Forelimb muscle (tissue), 1 donor: ENCODE measurements at places on chromosomes 12 and 14. TPM values are rescaled to one million over a fixed set of nuclear protein-coding genes. Genes with fewer than 3 reads are reported as not detected.

- DNase-seq = no peak
Observed at GRCh38 chr12:7905071-7905470, 30.9 kb downstream of the SLC2A3 start.

GRCh38 chr12:123270214-123271000, 1.2 kb downstream of the CDK2AP1 start:
- no peak for DNase-seq

GRCh38 chr12:56479625-56480024, 8.3 kb downstream of the GLS2 start:
- DNase-seq = no peak

DNA sequence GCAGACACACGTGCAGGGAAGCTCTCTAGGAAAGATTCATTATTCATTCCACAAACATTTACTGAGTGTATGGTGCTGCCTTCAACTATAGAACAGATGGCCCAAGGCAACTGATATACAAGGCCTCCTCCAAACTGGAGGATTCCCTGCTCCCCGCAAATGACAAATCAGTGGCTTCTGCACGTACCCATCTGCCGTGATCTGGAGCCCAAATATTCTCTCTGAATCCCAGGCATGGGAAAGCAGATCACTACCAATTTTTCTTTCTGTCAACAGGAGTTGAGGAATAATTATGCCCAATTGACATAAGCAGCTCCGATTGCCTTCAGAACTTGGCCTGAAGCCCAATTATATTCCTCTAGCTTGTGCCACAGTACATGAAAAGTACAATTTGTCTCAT, 174.2 kb upstream of the CCDC196 start:
- DNase-seq = no peak

DNA sequence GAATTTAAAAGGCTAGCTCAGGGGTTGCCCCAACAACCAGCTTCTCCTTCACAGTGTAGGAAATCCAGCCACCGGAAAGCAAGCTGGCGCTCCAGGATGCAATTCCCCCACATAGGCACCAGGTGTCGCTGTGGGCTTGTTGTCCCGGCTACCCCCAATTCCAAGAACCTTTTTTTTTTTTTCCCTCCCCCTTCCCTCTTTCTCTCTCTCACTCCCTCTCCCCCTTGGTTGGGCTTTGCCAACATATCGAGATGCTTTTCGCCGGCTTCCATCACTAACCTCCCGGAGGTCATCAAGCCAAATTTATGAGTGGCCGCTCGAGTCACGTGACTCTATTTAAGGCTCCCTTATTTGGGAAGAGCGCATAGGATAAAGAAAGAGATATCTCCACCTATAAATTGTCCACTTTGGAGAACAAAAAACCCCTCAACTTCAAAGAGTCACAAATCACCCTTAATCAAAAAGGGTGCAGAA, at the start of gene HOXC5:
TSS of gene HOXC5 (plus strand) at position 424 of the 474 bp plus-strand sequence. CDS start 73 bp downstream, outside the sequence.
- peak; percentile 79 for DNase-seq

Gene LBHD2
- polyA plus RNA-seq = not detected

Gene OTX2
- not detected for polyA plus RNA-seq

Gene RARG
- 22.5 TPM for polyA plus RNA-seq

DNA sequence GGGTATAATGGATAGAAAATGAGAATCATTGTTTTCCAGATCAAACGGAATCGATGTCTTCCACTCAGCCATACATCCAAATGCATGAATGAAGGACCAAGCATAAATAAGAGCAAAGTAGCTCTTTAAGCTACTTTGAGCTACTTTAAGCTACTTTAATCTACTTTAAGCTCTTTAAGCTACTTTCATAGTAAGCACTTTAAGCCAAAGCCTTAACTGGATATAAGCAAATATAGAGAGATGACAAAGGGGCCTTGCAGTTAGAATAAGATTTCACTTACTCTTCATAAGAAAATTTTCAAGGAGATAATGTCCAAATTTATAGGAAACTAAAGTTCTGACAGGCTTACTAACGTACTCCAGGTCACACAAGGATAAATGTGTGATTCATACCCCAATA, 355.6 kb upstream of the KITLG start:
- no peak for DNase-seq

DNA sequence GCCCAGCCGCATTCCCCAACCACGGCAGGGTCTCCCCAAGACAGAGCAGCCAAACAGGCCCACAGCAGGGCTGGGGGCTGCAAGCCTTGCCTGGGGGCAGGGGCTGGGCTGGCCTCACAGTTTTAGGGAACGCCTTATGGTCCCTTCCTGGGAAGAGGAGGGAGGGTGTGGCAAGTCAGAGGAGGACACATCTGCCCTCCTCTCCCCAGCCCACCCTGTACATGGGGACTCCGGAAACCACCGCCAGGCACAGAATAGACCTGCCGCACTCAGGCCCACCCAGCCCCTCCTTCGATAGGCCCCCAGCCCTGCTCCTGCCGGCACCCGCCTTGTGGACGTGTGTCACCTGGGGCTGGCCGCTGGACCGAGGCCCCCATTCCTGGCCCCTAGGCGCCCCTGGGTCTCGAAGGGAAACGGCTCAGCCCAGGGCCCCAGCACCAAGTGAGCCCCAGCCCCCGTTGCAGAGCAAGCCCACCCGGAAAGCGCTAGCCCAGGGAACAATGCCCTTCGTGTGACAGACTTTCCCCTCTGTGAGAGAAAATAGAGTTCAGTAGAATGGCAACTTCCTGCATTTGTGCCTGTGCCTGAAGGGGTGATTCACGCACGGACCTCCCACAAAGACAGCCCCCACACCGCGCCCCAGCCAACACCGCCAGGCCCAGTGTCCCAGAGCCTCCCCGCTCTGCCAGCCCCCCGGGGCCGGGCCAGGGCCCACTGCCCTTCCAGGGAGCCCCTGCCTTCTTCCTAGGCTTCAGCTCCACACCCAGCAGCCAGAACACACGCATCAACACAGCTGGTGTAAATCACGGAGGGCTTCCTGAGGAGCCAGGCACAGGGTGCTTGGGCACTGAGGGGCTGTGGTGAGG, 12.0 kb upstream of the NUDT14 start:
- DNase-seq = no peak

Gene MUCL1
- not detected for polyA plus RNA-seq

Gene OTOGL
- polyA plus RNA-seq = 0.38 TPM

DNA sequence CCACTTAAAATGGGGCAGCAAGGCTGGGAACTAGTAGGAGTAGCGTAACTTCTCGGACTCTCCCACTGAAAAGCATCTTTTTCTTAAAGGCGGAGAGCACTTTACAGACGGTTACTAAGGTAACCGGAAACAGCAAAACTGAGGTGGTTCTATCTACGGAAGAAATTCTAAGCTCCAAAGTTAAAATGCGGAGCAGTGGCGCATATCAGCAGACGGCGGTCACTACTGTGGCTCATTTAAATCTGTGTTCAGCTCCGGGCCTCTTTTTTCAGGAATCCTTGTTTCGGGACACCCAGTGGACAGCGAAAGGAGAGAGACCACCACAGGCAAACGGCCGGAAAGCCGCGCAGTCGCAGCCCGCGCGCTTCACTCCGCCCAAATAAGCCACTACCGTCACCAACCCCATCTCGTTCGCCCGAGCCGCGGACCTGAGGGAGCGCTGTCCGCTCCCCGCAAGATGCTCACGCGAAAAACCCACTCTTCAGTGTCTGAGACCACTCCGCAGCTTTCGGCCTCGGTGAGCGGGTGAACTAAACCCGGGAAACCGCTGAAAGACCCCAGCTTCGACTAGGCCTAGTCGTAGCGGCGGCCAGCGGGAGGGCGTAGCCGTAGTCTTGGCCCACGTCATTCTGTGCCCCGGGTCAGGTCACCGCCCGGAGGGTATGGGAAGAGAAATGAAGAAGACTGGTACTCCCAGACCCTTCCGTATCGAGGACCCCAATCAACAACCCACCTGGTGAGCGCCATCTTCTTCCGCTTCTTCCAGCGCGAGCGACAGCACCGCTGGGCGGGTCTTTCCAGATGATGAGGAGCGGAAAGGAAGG, at the start of gene SNW1:
TSS of gene SNW1 (minus strand) at position 776 of the 824 bp plus-strand sequence. CDS start at position 747, 29 bp downstream.
- DNase-seq = peak; percentile 17

DNA sequence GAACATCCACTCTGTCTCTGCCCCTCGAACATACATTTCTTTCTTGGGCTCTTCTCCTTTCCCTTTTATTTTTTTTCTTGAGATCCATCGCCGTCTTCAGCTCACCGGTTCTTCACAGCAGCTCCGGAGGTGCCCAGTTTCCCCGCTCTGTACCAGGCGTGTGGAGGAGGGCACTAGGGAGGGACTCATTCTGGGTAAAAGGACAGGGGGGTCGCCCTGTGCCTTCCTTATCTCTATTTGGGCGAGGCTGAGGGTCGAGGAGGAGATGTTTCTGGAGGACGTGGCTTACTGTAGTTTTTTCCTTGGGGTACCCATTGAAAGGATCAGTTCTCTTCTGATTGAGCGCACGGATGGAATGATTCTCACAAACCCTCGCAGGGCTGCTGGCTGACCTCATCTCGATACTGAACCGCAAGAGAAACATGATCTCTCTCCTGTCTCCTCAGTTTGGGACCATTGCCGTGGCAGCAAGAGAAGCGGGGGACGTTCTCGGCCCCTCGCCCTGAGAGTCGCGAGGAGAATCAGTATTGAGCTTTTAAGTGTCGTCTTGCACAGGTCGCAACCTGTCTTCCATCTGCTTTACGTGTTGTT, 386 bp downstream of the LIN52 start:
- no peak for DNase-seq

Gene SIX6
- polyA plus RNA-seq = 0.08 TPM

- DNase-seq = no peak
Observed at GRCh38 chr14:42459171-42459685, 852.6 kb downstream of the LRFN5 start.

Gene SLC2A13
- polyA plus RNA-seq = 3.5 TPM

DNA sequence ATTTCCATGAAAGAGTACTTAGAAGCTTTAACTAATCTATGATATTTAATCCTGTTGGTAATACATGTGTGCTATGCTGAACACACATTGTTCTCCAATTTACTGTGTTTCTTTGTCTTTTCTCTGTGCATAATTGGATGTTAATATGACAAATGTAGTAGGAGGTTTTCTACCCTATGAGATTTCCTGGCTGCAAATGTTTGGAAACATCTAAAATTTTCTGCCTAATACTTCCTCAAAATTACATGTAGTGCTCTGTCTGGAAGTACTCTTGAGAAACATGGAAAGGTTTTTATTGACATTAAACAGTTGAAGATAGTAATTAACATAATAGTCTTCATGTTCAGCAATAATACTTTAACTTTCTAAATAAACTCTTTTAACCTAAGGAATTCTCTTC, 213.0 kb downstream of the KITLG start:
- DNase-seq = no peak

Gene PAWR
- 6.4 TPM for polyA plus RNA-seq

DNA sequence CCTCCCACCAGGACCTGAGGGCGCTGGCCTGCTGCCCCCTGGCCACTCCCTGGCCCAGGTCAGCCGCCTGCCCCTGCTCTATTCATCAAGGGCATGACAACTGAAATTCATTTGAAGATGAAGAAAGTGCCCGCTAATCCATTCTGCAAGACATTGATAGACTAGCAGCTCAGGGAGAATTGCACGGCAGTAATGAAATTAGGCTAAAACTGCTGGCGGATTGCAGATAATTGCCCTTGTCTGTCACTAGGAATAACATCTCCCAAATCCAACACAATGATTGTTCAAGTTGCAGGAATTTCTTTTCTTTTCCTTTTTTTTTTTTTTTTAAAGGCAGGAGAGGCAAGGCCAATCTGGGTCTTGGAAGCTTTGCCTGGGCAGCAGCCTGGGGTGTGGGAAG, 44.5 kb downstream of the MVK start:
- DNase-seq = no peak
